ENCODE measurements at places on chromosomes 13 and 19.
A peak's percentile ranks its signal among the peaks of the same experiment; 100 is the strongest.

DNA sequence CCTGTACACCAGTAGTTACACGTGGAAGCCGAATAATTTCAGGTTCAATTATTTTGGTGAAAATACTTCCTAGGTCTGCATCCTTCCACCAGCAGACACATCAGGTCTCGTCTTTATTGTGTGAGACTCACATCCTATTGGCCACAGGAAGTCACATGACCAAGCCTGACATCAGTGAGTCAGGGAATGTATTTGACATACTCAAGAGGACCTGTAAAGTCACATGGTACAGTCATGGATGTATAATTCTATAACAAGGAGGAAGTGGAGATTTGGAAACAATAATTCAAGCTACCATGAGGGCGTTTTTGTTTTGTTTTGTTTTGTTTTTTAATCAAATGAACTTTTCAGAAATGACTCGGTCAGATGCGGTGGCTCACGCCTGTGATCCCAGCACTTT lies 9.3 kb upstream of the HIF3A start:
- no peak for DNase-seq

- no peak for DNase-seq
These were observed 349.0 kb downstream of the EFNB2 start for GRCh38 chr13:106186366-106187030.

DNA sequence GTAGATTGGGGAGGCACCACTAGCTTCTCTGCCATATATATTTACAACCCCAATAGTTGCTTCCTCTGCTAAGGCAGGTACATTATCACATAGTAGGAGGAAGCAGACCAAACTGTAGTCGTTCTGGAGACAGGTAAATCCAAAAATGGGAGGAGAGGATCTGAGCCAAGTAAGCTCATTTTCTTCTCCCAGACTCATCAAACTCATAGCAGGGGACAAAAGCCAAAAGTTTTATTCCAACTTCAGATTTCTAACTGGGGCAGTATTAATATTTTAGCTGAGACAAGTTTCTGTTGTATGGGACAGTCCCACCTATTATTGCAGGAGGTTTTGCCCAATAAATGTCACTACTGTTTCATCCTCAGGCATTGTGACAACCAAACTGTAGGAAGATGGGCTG lies 7.8 kb upstream of the IGSF23 start:
- no peak for DNase-seq

GRCh38 chr19:34176581-34176980 lies 4.3 kb downstream of the LSM14A start:
- DNase-seq, result no peak

DNA sequence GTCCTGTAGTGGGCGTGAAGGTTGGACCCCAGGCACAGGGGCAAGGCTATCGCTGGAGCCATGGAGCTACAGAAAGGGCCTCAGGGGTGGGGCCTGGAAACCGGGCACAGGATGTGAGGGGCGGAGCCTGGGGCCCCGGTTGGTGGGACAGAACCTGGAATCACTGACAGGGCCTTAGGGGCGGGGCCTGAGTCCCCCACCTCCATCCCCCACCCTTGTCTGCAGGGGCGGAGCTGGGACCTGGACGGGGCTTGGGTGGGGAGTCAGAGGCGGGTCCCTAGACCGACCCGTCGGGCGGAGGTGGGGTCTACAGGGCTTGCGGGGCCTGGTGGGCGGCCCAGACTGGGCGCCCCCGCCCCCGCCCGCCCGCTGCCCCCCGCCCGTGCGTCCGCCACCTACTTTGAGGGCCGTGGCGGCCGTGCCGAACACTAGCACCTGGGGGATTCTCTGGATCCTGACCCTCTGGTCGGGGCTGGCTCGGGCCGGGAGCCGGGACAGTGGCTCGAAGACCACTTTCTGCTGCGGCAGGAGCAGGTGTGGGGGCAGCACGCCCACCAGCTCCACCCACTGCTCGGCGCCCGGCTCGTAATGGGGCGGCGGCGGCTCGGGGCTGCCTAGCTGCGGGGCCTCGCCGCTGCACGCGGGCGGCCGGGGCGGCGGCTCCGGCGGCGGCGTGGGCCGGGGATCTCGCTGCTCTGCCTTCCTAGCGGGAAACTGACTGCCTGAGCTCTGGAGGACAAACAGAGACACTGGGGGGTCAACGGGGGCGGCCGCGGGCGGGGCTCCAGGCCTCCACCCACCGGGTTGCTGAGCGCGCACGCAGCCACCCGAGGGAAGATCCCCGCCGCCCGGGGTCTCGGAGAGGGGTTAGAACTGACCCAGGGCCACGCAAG lies 26.3 kb downstream of the DCAF15 start:
- DNase-seq, result peak; percentile 85

DNA sequence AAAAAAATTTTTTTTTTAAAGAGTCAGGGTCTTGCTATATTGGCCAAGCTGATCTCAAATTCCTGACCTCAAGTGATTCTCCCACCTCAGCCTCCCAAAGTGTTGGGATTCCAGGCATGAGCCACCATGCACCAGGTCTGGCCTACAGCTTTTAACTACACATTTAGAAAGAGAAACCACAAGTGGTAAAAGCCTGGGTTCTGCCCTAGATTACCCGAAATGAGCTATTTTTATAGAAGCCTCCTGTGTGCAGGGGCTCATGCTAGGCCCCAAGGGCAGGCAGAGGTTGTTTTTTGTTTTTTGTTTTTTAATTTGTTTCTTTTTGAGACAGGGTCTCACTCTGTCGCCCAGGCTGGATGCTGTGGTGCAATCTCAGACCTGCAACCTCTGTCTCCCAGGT lies 14.0 kb upstream of the MYADM start:
- no peak for DNase-seq

- DNase-seq, result no peak
These were observed 1124.9 kb downstream of the EFNB2 start for GRCh38 chr13:105410602-105411001.

DNA sequence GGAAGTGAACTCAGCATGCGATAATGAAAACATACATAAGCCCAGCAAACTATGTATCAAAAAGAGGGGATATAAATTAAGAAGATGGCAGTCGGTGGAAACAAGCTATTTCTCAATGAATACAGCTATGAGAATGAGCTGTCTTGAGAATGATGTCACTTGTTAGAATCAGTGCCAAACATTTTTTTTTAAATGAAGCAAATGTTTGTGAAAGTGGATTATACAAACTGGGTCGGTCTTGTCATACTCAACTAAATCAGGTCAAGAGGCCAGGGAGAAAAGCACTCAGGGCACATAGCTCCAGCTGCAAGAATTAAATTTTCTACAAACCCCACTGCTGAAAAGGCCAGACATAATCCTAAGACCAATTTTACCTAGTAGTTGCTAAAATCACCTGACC lies 1048.4 kb downstream of the SLITRK1 start:
- DNase-seq, result no peak

DNA sequence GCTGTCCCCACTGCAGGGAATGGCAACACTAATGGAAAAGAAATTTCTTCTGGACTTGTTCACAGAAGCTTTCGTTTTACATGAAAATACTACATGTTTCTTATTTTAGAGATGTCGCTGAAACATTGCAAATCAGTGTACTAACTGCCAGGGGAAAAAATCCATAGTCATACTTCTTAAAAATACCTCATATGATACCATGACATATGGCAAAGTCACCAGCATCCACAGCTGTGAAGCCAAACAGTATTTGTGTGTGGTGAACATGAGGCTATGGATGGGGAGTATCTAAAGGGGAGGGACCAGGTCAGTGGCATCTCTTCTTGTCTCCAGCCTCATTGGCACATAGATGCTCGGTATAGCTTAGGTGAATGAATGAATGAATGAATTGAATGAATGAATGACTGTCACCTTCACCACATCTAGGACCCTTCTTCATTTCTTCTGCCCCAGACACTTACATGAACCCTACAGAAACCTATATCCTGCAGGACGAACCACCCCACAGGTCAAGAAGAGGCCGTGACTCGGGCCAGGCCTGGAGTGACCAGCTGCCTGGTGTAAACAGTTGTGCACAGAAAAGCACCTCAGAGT lies 14.6 kb upstream of the CD33 start:
- DNase-seq, result no peak

DNA sequence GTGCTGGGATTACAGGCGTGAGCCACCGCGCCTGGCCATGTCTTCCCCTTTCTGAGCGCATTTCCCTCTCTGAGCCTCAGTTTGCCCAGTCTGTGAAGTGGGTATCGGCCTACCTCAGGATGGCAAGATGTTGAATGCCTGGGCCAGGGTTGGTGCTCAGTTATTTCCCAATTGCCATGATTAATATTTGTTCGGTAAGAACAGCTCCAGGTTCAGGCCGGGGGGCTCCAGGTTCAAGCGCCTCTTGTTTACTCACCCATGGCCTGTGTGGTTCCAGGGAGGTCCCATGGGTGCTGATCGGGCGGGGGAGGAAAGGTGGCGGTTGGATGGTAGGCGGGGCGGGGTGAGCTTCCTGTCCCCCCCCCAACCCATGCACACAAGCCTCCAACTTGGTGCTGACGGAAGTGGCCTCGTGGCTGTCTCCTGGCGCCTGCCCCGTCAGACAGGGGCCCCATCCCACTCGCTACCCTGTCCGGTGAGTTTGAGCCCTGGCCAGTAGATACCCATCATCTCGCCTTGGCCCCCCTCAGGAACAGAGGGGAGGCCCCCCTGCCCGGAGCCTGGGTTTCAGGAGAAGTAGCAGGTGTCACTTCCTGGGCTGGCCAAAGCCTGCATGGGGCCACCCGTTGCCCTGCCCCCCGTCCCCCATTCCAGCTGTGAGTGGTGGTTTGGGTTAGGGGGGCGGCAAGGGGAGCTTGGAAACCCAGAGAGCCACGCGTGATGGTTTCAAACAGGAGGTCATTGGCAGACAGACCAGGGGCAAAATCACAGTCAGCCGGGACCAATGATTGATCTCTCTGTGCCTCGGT lies at the start of gene FCHO1:
TSS of gene FCHO1 (plus strand) at position 375 of the 809 bp plus-strand sequence. CDS start 3,688 bp downstream, outside the sequence.
- no peak for DNase-seq

GRCh38 chr19:13262450-13262849 lies 112.2 kb downstream of the IER2 start:
- peak; percentile 28 for DNase-seq

GRCh38 chr19:13712767-13713201 lies 51.5 kb upstream of the MRI1 start:
- DNase-seq, result no peak

GRCh38 chr13:98782654-98783053 lies 30.2 kb upstream of the SLC15A1 start:
- DNase-seq, result no peak

- no peak for DNase-seq
These were observed 20.2 kb downstream of the C19orf44 start for GRCh38 chr19:16516381-16516780.

DNA sequence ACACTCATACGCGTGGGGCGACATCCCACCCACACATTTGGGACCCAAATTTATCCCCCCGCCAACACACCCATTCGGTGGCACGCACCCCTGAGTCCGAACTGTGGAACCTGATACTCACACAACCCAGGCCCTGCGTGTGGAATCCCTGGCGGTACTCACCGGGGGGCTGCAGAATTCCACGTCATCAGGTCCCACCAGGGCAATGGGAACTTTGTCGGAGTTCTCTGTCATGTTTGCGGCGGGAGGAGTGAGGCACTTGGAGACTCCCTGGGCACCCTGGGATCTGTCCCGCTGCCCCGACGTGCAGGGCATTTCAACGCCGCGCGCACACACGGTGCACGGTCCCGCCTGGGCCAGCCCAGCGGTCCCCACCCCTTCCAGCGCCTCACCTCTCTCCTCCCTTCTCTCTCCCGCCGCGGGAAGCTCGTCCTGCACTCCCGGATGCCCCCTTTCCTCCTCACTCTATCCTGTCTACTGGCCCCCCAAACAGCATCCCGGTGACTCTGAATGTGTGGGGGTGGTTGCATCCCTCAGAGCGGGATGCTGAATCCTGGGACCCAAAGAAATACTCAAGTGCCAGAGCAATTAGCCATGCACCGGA lies at the start of gene CNMD:
TSS of gene CNMD (minus strand) at position 353 of the 604 bp plus-strand sequence. CDS start at position 234, 119 bp downstream.
- no peak for DNase-seq

DNA sequence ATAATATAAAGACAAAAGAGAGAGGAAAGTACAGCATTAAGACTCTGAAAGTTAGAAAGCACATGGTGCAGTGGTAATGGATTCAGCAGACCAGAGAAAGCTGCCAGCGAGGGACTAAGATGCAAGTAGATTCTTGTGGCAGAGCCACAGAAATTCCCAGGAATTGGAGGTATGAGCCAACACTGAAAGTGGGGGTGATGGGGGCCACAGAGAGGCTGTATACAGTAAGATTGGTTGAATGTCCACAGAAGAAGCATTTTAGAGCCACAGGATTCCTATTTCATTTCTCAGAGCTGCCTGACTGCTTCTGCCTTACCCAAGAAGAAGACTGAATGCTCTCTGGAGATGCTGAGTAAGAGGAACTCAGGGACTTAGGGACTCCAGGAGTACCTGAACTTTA lies 295.0 kb downstream of the LMO7 start:
- DNase-seq, result no peak

GRCh38 chr19:13173139-13173737 lies 23.0 kb downstream of the IER2 start:
- DNase-seq, result no peak

- no peak for DNase-seq
These were observed 38.4 kb upstream of the RCBTB2 start for GRCh38 chr13:48571126-48571913.

- no peak for DNase-seq
These were observed 87.8 kb upstream of the RFC3 start for GRCh38 chr13:33730147-33730546.

GRCh38 chr13:113057084-113057483 lies 48.5 kb upstream of the F7 start:
- DNase-seq, result no peak

DNA sequence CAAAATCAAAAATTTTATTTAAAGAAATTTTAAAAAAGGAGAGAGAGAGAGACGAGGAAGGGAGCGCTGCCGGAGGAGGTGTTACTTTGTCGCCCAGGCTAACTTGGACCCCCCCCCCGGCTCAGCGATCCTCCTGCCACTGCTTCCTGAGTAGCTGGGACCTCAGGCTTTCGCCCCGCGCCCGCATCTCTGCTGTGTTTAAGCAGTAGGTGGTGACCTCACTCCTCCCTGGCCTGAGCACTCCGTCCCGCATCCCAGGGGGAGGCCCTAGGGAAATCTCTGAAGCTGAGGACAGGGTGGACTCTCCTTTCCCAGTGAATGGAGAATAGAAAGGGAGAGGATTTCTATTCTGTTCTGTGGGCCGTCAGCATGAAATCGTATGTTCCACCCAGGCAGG lies 485 bp upstream of the ZNF845 start:
- no peak for DNase-seq

DNA sequence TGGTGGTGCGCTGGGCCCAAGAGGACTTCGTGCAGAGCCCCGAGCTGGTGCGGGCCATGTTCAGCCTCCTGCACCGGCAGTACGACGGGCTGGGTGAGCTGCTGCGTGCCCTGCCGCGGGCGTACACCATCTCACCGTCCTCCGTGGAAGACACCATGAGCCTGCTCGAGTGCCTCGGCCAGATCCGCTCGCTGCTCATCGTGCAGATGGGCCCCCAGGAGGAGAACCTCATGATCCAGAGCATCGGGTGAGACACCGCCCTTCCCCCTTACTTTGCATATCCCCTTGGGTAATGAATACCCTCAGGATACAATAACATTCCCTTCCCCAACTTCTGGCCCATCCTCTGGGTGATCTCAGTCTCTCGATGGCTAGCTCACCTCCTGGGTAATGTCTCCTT lies 60.9 kb downstream of the RYR1 start:
- DNase-seq, result no peak

DNA sequence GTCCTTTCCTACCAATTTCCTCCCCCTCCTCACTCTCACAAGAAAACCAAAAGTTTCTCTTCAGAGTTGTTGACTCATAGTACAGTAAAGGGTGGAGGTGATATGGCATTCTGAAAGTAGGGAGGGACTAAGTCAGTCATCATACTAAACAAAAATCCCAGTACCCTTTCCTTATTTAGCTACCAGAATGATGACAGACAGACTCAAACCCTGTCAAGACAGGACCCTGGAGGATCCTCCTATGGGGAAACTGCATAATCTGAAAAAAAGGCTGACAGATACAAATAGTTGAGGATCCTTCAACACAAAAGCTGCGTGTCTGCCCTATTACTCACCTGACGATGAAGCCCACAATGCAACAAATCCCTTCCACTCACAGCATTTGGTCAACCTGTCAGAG lies 55.5 kb downstream of the CYSLTR2 start:
- DNase-seq, result no peak

Data from COR-L47 (cell line).